ENCODE measurements at places on chromosomes 12 and 14.

DNA sequence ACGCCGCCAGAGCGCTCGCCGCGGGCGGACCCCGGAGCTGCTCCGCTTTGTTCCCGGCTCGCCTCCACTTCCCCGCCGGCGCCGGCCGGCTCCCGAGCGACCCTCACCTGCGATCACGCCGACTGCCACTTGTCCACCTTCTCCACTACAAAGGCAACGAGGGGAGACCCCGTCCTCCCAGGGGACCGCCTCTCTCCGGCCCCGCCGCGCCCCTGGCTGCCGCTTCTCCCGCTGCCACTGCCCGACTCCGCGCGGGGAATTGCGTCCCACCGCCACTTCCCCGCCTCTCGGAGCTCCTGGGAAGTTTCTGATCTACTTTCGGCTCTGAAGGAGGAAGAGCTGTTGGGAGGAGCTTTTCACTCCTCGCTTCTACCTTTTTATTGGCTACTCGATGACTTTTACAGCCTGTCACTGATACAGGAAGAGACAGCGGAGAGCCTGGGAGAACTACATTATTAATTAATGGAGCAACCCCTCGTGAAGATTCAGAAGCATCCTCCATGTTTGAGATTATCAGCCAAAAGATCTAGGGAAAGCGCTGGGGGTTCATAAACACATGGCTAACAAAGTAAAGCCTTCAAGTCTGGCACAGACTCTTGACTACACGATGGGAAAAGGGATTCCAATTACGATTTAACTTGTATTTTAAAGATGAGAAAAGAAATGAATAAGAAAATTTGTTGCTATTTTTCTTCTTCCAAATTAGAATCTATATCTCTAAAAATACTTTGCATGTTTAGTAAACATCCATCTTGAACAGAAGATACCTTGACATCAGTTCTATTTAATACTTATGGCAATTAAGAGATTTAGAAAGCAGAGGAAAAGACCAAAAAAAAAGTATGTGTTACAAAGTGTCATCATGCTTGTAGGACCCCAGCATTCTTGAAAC lies at the start of gene BAZ1A:
BAZ1A (minus strand) TSS at position 330 of the 892 bp plus-strand sequence. CDS start 756 bp downstream, outside the sequence.
- DNase-seq: peak; percentile 94

- peak; percentile 73 for DNase-seq
Observed at GRCh38 chr12:4272424-4273272, 914 bp upstream of the CCND2 start.

DNA sequence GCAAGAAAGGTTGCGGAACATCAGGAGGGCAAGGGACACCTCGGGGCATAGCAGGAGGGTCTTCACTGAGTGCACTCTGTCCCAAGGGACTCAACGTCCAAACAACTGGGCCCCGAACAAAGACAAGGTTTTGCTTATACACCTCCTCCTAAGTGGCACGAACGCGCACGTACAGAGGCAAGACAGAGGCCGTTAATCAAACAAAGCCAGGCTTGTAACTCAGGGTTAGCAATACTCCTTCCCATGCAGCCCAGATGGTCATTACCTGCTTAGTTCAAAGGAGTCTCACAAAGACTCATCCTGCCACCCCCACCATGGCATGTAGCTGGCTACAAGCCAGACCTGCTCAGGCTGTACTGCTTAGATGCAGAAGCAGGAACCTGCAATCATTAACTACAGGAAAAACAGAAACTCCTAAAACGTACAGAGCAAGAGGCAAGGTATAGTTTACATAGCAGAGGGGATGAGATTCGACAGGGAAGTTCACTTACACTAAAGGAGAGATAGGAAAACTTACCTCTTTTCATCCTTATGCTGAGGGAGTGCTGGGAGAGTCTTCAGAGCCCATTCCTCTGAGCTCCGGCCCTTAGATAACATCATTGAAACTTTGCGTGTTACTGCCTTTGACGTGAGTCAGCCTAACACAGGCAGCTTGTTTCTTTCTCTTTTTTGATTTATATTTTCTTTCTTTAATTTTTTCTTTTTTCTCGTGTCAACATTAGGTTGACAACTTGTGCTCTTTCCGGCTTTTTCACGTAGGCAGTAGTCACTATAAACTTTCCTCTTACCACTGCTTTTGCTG lies 1319.1 kb downstream of the TMEM121 start:
- no peak for DNase-seq

DNA sequence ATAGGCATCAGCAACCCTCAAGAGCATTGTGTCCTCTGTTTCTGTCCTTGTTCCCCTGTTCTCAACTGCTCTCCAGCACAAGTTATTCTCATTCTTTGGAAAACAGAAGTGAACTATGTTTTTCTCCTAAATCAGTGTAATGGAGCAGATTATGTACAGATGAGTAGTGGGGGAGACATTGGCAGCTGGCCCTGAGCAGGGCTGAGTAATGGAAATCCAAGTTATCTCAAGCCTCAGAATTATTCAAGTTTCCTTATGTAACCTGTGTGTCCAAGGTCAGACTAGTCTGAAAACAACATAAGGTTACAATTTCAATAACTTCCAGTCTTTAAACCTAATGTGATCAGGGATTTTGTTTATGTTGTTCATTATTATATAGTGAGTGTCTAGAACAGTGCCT lies 116.1 kb upstream of the FUT8 start:
- DNase-seq: no peak

GRCh38 chr14:100030452-100031153 lies 34.6 kb upstream of the EVL start:
- DNase-seq: peak; percentile 23

- DNase-seq: no peak
Observed at GRCh38 chr14:56543436-56543835, 36.2 kb upstream of the TMEM260 start.

DNA sequence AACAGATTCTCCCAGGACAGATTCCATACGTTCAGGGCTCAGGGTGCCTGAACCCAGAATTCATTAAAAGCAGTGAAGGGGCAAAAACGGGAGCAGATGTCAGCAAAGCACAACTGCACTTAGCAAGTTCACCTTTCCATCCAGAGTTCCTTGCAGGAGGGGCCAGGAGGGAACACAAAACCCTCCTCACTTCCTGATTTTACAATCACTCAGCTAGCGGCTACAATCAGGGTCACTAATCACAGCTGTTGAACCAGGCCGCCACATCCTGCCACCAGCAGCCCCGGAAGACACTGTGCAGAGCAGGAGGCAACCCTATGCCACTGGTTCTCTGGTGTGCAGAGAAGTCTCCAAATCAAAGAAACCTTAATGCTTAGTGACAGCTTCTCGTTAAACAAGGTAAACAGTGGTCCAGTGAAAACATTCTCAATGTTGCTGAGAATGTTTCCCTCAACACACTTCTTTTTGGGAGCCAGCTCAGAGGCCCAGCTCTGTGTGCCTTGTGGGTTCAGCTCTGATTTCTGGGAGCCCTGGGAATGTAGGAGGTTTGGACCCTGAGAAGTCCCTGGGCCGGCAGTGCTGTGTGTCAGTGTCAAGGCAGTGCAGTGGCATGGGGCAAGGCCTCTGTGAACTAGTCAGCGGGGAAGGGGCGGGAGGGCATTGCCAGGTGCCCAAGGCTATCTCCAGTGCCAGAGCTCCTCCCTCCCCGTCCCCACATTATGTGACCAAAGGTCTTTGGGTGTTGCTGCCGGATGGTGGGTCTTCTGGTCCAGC lies 54.5 kb downstream of the VCPKMT start:
- DNase-seq: peak; percentile 72

- no peak for DNase-seq
Observed at GRCh38 chr12:110037315-110037714, 11.0 kb downstream of the C12orf76 start.
